ENCODE measurements at places on chromosomes 7 and 10.

- no peak for DNase-seq
These were observed 272.7 kb downstream of the CELF2 start for GRCh38 chr10:11290156-11290890.

- no peak for DNase-seq
These were observed 7.3 kb downstream of the PPP2R2D start for GRCh38 chr10:131908151-131908550.

- no peak for DNase-seq
These were observed 175.0 kb upstream of the LYZL2 start for GRCh38 chr10:30804478-30805055.

DNA sequence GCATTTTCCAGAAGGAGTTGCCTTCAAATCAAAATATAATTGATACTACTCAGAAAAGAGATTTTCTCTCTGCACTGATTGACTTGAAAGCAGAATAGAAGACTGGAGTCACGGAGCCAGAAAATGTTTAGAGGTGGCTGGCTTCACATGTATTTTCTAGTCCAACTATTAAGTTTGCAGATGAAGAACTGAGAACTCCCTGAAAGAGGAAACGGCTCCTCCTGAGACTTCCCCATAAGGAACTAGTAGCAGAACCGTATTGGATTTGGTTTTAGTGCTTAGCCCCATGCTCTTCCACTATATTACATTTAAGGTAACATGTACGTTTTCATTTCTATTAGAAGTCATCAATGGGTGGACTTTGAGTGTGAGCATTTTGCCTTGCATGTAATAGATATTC is 946.3 kb downstream of the CNTNAP2 start:
- no peak for DNase-seq

DNA sequence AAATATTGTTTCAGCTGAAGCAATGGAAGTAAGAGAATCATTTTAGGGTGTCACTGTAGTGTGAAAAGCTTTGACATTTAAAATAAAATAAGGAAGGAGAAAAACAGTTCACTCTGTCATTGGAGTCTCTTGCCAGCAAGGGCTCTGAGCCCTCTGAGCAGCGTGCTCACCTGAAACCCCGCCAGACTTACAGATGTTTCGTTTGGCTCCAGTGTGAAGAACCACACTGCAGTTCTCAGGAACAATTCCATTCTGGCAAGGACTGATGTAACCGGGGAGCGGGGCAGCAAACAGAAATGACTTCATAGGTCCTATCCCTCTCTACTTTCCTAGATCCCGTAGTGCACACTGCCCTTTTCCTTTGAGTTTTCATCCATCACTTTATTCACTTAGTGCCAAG is 164.3 kb downstream of the CELF2 start:
- DNase-seq, result no peak

DNA sequence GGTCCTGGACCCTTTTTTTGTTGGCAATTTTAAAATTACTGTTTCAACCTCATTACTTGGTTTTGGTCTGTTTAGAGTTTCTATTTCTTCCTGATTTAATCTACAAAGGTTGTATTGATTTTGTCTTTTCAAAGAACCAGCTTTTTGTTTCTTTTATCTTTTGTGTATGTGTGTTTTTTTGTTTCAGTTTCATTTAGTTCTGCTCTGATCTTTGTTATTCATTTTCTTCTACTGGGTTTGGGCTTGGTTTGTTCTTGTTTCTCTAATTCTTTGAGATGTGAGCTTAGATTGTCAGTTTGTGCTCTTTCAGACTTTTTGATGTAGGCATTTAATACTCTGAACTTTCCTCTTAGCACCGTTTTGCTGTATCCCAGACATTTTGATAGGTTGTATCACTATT is 8.5 kb upstream of the MRPS33 start:
- no peak for DNase-seq
